H1 (cell line): ENCODE measurements at places on chromosomes 12 and 14. TPM values are rescaled to one million over a fixed set of nuclear protein-coding genes. Genes with fewer than 3 reads are reported as not detected.

DNA sequence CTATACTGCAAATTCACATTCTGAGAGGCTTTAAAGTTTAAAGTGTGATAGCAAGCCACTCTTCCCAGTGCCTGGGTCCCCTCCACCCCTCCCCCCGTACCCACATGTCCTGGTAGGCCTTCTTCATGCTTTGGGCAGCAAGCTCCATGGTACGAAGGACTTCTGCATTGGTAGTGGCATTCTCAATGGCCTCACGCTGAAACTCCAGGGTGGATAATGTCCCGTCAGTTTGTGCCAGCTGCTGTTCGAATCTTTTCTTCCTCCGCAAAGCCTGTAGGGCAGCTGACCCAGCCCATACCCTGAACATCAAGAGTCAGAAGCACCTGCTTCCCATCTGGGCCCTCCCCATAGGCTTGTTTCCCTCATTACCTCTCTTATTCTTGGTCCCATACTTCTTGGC is 2.0 kb downstream of the CHMP4A start:
- DNase-seq = no peak

- DNase-seq = peak; percentile 19
Observed at GRCh38 chr12:49789992-49790391, 38.2 kb downstream of the NCKAP5L start.

GRCh38 chr12:119178544-119179334 is at the start of gene HSPB8:
Gene HSPB8 (plus strand): TSS chr12:119178931. CDS start chr12:119179313, 382 bp downstream.
- no peak for DNase-seq

GRCh38 chr14:91420686-91421085 is 3.1 kb upstream of the CCDC88C start:
- DNase-seq = no peak

DNA sequence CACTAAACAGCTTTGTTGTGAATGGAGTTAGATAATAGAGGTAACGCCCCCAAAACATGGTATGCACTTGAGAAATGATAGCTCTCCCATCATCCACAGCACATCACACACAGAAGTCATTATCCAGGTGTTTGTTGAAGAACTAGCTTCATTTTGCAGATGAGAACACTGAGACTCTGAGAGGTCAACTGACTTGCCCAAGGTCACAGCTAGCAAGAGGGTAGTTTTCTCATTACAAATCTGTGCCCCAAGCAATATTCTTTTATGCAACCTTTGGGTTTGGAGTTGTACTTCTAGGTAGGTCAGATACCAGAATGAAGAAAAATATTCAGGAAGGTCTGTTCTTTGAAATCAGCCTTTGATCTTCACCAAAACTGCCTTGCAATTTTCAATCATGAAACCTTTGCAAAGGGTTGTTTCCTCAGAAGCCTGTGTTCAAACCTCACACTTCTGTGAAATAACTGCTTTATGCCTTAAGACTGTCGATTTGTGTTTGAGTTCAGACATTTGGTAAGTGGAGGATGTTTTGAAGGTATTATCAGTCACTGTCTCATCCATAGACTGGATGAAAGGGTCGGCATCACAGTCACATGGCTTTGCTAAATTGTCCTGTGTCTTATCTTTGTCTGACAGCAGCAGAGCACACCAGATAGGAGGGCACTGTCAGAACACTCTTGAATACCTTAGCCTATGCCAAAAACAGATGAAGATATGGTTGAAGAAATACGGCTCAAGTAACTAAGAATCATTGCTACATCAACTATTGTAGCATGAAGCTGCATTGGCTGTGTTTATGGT is 233.2 kb upstream of the BTG1 start:
- DNase-seq = no peak

DNA sequence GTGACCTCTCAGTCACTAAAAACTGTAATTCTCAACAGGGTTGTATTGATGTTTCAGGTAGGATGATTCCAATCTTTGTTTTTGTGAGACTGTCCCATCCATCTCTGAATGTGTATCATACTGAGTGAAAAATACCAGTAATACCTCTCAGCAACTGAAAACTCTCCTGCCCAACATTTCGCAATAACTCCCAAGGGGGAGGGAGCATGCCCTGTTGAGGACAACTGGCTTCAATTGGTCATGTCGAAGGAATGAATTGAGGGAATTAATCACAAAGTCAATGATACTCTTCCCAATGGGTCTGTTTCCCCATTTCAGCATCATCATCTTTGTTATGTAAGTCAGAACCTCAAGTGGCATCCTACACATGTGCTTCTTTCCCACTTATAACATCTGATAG is 102.4 kb upstream of the E2F7 start:
- DNase-seq = no peak

- DNase-seq = no peak
Observed at GRCh38 chr14:100488057-100488456, 99.2 kb downstream of the BEGAIN start.

- DNase-seq = no peak
Observed at GRCh38 chr12:2605301-2605700, 189.5 kb upstream of the FKBP4 start.

- DNase-seq = peak; percentile 43
Observed at GRCh38 chr14:73771848-73772638, 57.9 kb upstream of the PNMA1 start.

DNA sequence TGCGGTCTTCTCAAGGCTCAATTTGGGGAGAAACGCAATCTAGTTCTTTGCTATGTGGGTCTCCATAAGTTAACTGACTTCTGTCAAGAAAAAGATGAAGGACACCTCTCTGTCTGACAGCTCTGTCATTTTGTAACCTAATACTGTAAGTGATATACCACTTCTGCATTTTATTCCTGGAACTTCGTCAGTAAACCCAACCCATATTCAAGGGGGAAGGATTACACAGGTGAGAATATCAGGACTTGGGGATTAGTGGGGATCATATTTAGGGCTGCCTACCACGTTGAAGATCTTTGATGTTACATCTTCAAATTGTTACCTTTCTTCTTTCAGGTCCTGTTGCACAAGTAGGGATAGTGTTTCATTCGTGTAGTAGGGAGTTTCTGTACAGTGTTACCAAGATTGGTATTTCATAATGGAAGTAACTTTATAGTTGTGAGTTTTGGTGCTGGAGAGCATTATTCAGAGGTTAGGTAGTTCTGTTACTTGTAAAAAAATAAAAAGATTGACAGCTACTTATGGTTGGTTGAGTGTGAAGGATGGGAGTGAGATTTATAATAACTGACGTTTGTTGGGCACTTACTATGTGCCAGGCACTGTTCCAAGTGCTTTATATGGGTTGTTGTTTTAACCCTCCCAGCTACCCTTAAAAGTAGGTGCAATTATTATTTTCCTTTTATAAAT is 1.6 kb downstream of the TMEM260 start:
- DNase-seq = no peak

DNA sequence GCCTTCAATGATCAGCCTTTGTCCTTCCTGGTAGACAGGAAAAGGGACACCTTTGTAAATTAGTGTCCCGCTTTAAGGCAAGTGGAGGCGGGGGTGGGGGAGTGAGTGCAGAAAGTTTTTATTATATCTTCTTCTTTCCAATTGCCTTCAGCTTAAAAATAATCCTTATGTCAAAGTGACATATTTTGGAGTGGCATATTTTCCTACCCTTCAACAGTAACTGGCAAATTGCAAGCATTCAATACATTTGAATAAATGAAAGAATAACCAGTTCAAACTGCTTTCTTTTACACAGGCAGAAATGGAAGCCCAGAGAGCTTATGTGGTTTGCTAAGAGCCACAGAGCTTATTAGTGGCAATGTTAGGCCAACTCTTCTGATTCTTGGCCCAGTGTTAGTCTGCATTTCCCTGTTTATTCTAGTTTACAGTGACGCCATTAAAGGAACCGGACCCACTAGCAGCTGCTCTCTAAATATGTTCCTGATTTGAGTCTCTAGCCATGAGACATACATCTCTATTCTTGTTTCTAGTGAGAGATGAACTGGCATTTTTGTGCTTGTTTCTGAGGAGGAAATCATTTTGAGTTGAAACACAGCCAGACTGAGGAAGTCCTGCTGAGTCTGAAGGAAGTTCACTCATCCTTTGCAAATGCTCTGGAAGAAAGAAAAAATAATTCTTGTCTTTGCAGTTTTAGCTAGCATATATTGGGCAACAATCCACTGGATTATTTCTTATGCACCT is 468.7 kb downstream of the NOVA1 start:
- no peak for DNase-seq

- no peak for DNase-seq
Observed at GRCh38 chr12:32229971-32230612, 123.4 kb downstream of the BICD1 start.

GRCh38 chr12:6612247-6612646 is 5.1 kb upstream of the CHD4 start:
- no peak for DNase-seq

- DNase-seq = no peak
Observed at GRCh38 chr14:67133595-67134441, 55.4 kb upstream of the GARIN2 start.

GRCh38 chr14:90695997-90696660 is 120.1 kb downstream of the TTC7B start:
- no peak for DNase-seq

DNA sequence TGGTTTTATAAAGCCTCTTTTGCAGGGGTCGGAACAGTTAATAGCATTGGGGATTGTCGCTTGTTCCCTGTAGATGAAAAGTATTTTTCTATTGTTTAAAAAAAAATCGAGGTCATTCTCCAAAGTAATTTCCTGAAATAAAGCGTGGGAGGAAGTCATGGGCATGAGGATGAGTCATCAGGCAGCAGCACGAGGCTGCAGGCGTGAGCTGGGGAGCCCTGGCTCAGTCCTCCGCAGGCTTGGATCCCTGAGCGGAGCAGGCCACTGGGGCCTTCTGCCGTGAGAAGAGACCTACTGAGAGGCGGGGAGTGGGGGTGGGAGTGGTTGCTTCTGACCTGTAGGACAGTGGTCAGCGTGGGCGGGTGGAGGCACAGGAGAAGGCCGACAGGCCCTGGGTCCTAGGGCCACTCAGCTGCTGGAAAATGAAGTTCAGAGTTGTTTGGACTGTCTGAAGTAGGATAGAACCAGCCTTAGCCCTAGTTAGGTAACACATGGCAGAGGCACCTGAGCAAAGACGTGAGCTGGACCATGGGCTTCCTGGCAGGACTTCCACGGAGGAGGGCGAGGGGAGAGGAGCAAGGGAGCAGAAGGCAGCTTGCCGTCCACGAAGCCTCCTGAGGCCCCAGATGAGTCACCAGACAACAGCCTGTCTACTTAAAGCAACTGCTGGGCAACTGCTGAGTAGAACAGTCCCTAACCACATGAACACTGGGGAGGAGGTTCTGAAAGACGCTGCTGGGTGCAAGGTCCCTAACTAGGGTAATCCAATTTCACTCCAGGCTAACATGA is 21.1 kb upstream of the LGALS3 start:
- no peak for DNase-seq

GRCh38 chr14:55746558-55746957 is 166.6 kb downstream of the KTN1 start:
- DNase-seq = no peak

GRCh38 chr12:120227233-120228040 is 26.5 kb upstream of the RPLP0 start:
- no peak for DNase-seq

- DNase-seq = no peak
Observed at GRCh38 chr12:10960211-10960610, 21.1 kb upstream of the TAS2R14 start.

- no peak for DNase-seq
Observed at GRCh38 chr12:1313906-1314305, 280.5 kb downstream of the FBXL14 start.

DNA sequence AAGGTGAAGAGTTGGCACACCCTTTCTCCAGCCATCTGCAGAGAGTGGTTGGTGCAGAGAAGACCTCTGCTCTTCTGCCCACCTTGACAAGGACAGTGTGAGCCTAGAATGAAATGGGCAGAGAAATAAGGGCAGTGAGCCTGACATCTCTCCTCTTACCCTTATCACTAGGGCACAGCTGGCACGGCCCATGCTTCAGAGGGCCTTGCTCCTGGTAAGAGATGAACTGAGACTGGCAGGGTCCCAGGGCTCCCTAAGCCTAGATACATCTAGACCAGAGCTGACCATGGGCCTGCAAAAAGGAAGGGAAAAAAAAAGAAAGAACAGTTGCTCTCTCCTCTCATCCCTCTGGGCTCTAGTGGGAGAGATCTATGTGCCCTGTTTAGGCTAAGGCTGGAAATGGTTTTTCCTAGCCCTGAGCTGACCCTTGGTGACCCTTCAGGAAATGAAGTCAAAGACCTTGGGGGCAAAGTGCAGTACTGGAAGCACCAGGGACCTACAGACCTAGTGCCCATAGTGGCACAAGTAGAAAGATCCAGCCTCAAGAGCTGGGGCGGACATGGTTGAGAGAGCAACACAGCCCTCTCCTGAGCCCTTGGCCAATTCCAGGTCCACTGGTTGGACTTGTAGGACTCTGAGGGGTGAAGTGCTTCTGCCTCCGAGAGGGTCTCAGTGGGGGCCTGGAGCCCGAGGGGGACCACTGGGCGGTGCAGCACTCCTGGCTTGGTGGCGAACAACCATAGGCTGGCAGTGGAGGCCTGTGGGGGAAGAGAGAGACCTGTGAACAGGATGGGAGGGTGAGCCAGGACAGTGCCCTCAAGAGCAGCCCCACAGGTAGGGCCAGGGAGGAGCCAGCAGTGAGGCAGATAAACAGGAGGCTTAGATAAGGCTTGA is 22.0 kb downstream of the PRPF40B start:
- no peak for DNase-seq

- DNase-seq = no peak
Observed at GRCh38 chr12:106152334-106152733, 13.6 kb upstream of the NUAK1 start.

GRCh38 chr12:97912943-97913342 is 450.3 kb downstream of the RMST start:
- DNase-seq = no peak

- no peak for DNase-seq
Observed at GRCh38 chr12:22700106-22700505, 75.1 kb downstream of the ETNK1 start.

- DNase-seq = no peak
Observed at GRCh38 chr12:113970211-113970610, 4.1 kb upstream of the RBM19 start.

Gene TPPP2
- 0.34 TPM in 1 of 2 replicates, not detected in the other for total RNA-seq

Gene TPH2
- 0.90 and 1.1 TPM in 2 replicates for total RNA-seq

Gene MUCL1
- total RNA-seq = not detected in 2 replicates

Gene POTEM
- not detected in 2 replicates for total RNA-seq

Gene KRT78
- total RNA-seq = not detected in 2 replicates

Gene PTCSC3
- total RNA-seq = not detected in 2 replicates

Gene OLR1
- not detected in 2 replicates for total RNA-seq

Gene GPR68
- total RNA-seq = 0.22 and 0.33 TPM in 2 replicates

Gene C1QL4
- total RNA-seq = 0.28 and 0.59 TPM in 2 replicates

Gene CARMIL3
- 8.5 and 9.0 TPM in 2 replicates for total RNA-seq

Gene ANO2
- total RNA-seq = 3.5 and 5.5 TPM in 2 replicates

Gene MANSC4
- total RNA-seq = not detected in 2 replicates

Gene KLRK1
- total RNA-seq = not detected in 2 replicates

Gene SLCO1B1
- 0.13 TPM in 1 of 2 replicates, not detected in the other for total RNA-seq

Gene B4GALNT1
- 1.4 and 1.5 TPM in 2 replicates for total RNA-seq

Gene CKB
- total RNA-seq = 538 and 572 TPM in 2 replicates

Gene RAPGEF3
- total RNA-seq = 6.7 and 9.4 TPM in 2 replicates

Gene TUBA1C
- 504 and 533 TPM in 2 replicates for total RNA-seq

Gene RD3L
- not detected in 2 replicates for total RNA-seq

Gene CLEC1B
- total RNA-seq = not detected in 2 replicates

Gene SDR9C7
- total RNA-seq = not detected in 2 replicates

Gene EXOC3L4
- 0.45 TPM in 1 of 2 replicates, not detected in the other for total RNA-seq

Gene VSX2
- total RNA-seq = 0.22 and 0.27 TPM in 2 replicates

Gene LALBA
- not detected in 2 replicates for total RNA-seq
